ENCODE measurements at places on chromosomes 3 and 15.

- DNase-seq, result no peak
These were observed 79.5 kb downstream of the ZNF280D start for GRCh38 chr15:56653787-56654186.

- DNase-seq, result no peak
These were observed 568.2 kb downstream of the TUSC7 start for GRCh38 chr3:117277816-117278215.

- DNase-seq, result no peak
These were observed at the start of gene DALRD3 for GRCh38 chr3:49017971-49018706. DALRD3 (minus strand) TSS chr3:49018580; CDS start chr3:49018564, 16 bp downstream.

DNA sequence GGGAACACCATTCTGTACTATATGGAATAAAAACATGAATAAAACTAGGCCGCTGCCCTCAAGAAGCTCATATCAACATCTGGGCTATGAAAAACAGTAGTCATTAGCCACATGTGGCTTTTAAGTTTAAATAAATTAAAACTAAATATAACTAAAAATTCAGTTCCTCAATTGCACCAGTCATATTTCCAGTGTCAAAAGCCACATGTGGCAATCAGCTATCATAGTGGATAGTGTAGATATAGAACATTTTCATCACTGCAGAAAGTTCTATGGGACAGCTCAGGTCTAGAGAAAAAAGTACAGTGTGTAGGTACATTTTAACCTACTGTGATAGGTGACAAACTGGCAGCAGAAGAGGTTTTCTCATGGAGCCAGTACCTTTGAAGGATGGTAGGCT is 261.4 kb downstream of the FOXP1 start:
- DNase-seq, result no peak

GRCh38 chr3:4805662-4806061 is 173.6 kb upstream of the BHLHE40 start:
- no peak for DNase-seq

GRCh38 chr3:38582316-38582715 is 67.2 kb downstream of the SCN5A start:
- no peak for DNase-seq

GRCh38 chr3:161031134-161031533 is 74.0 kb downstream of the B3GALNT1 start:
- DNase-seq, result no peak

DNA sequence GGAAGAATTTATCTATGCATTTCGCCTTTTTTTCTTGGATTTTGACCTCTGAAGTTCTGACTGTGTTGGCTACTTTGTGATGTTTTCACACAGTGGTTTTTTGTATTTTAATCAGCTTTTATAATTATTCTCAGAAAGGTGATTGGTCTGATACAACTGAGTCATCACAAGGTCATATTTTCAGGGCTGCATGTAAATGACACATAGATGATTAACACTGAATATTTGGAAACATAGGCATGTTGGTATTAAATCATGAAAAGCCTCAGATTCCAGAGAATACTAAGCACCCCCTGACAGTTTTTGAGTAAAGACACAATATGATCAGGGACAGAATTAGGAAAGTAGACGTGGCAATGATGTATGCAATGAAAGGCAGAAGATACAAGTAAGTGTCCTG is 175.5 kb upstream of the SLCO3A1 start:
- DNase-seq, result no peak

GRCh38 chr3:13093687-13094086 is 20.5 kb upstream of the IQSEC1 start:
- DNase-seq, result no peak

DNA sequence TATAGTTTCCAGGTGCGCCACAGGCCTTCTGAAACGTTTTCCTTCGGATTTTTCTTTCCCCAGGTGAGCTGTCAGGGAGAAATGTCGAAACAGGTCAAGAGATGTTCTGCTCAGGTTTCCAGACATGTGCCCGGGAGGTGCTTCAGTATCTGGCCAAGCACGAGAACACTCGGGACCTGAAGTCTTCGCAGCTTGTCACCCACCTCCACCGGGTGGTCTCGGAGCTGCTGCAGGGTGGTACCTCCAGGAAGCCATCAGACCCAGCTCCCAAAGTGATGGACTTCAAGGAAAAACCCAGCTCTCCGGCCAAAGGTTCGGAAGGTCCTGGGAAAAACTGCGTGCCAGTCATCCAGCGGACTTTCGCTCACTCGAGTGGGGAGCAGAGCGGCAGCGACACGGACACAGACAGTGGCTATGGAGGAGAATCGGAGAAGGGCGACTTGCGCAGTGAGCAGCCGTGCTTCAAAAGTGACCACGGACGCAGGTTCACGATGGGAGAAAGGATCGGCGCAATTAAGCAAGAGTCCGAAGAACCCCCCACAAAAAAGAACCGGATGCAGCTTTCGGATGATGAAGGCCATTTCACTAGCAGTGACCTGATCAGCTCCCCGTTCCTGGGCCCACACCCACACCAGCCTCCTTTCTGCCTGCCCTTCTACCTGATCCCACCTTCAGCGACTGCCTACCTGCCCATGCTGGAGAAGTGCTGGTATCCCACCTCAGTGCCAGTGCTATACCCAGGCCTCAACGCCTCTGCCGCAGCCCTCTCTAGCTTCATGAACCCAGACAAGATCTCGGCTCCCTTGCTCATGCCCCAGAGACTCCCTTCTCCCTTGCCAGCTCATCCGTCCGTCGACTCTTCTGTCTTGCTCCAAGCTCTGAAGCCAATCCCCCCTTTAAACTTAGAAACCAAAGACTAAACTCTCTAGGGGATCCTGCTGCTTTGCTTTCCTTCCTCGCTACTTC is 3.8 kb downstream of the BHLHE40 start:
- no peak for DNase-seq

- DNase-seq, result no peak
These were observed 53.5 kb downstream of the CYP19A1 start for GRCh38 chr15:51284871-51285270.

DNA sequence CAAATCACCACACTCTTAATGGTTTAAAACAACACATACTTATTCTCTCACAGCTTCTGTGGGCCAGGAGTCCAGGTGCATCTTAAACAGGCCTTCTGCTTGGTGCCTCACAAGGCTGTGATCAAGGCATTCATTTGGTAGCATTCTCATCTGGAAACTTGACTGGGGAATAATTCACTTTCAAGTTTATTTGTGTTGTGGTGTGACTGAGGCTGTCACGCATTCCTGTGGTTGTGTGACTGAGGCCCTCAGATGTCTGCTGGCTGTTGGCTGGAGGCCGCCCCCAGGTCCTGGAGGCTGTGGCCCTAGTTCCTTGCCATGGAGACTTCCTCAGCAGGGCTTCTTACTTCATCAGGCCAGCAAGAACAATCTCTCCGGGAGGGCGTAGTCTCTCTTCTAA is 16.9 kb upstream of the FAM3D start:
- DNase-seq, result no peak

GRCh38 chr15:73677146-73677607 is 7.0 kb upstream of the CD276 start:
- no peak for DNase-seq

GRCh38 chr3:184662187-184662586 is 49.7 kb downstream of the MAGEF1 start:
- DNase-seq, result no peak

DNA sequence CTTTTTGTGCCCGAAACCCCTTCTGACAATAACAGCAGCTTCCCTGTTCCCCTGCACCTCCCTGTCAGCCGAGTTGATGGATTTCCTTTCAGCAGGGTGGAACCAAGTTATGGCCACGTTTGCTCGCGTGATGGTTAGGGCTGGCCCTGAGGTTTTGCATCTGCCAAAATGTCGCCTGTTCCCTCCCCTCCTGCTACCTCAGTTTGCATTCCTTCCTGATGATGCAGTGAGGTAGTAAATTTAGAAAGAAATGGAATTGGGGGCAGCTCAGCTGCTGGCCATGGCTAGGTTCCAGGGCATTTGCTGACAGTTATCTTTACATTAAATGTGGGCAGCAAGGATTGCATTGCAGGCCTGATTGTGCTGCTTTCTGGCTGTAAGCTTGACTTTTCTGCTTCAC is 13.2 kb downstream of the LIMD1 start:
- DNase-seq, result no peak

GRCh38 chr3:193621127-193621526 is 28.1 kb downstream of the OPA1 start:
- DNase-seq, result no peak

- DNase-seq, result no peak
These were observed 100.2 kb upstream of the PRR23E start for GRCh38 chr3:127092776-127093175.

- no peak for DNase-seq
These were observed 89.2 kb upstream of the MITF start for GRCh38 chr3:69650066-69650419.

- DNase-seq, result no peak
These were observed 80.4 kb upstream of the TCF12 start for GRCh38 chr15:56838085-56838484.

- no peak for DNase-seq
These were observed 145.3 kb upstream of the DPH6 start for GRCh38 chr15:35691173-35691761.

- DNase-seq, result no peak
These were observed 283.6 kb downstream of the UACA start for GRCh38 chr15:70479785-70480184.

GRCh38 chr3:105809208-105809888 is 59.5 kb downstream of the CBLB start:
- DNase-seq, result no peak

GRCh38 chr3:193963808-193964516 is 172.0 kb upstream of the HES1 start:
- DNase-seq, result no peak

GRCh38 chr3:183711516-183711915 is 13.9 kb downstream of the YEATS2 start:
- no peak for DNase-seq

DNA sequence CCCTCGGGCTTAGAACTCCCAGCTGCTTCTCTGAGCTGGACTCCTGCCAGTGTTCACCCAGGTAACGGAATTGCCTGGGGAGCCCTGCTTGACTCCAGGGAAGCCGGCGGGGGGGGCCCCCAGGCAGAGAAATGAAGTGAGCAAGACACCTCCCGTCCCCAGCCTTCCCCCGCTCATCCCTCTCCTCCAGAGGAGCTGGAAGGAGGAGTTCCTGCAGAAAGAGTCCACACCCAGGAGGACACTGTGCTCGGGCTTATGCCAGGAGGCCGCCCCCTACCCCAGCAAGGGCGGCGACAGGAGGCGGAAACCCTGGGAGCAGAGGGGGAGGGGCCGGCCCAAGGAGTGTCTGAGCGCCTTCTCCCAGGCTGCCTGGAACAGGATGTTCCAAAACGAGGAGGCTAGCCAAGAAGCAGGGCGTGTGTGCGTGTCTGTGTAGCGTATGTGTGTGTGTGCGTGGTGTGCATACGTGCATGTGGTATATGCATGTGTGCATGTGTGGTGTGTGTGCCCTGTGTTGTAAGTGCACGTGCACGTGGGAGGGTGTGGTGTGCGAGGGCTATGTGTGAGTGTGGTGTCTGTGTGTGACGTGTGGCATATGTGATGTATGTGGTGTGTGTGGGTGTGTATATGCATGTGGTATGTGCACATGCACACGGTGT is 511.3 kb downstream of the SHQ1 start:
- DNase-seq, result peak; percentile 32

GRCh38 chr15:60795471-60795870 is 316.5 kb upstream of the ICE2 start:
- DNase-seq, result no peak

- peak; percentile 26 for DNase-seq
These were observed 152.9 kb upstream of the LPP start for GRCh38 chr3:188001093-188001492.

DNA sequence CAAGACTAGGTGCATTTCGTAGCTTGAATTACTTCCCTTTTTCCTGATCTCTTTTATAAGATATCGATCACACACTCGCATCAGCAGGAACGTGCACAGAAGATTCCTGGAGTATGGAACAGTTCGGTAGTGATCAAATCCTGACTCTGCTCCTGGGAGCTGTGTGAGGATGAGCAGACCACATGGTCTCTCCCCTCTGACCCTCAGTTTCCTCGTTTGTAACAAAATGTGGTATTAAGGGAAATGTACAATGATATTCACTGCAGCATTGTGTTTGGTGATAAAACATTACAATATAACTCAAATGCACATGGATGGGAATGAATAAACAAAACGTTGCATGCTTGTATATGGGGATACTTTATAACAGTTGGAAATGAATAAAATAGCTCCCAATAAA is 26.7 kb downstream of the TMED3 start:
- DNase-seq, result no peak

GRCh38 chr3:59774634-59775033 is 724.8 kb upstream of the CFAP20DC start:
- DNase-seq, result no peak

DNA sequence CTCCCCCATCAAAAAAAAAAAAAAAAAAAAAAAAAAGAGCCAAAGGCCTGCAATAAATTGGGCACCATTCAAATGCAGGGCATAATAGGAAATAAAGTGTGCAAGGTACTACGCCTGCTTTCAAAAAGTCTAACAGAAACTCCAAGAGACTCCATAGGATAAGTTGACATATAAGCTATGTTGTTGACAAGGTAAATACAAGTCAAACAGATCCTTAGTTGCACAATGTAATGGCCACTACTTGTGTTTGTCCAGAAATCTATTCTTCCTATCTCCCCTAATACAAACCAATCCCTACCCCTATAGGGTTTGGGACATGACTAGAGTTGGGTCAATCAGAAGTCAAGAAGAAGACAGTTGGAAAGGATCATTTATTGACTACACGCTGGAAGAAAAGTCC is 16.0 kb downstream of the MAP4 start:
- DNase-seq, result no peak

DNA sequence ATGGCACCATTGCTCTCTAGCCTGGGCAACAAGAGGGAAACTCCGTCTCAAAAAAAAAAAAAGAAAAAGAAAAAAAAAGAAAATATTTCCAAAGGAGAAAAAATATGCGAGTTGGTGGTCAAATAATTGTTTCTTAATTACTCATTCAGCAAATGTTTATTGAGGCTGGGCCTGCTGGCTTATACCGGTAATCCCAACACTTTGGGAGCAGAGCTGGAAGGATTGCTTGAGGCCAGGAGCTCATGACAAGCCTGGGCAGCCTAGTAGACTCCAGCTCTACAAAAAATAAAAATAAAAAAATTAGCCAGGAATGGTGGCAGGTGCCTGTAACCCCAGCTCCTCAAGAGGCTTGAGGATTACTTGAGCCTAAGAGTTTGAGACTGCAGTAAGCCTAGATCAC is 4.1 kb downstream of the KNL1 start:
- DNase-seq, result no peak

GRCh38 chr3:175287361-175287963 is 428.3 kb downstream of the NAALADL2 start:
- DNase-seq, result no peak

- DNase-seq, result no peak
These were observed 261.6 kb upstream of the LMCD1 start for GRCh38 chr3:8239718-8240695.

DNA sequence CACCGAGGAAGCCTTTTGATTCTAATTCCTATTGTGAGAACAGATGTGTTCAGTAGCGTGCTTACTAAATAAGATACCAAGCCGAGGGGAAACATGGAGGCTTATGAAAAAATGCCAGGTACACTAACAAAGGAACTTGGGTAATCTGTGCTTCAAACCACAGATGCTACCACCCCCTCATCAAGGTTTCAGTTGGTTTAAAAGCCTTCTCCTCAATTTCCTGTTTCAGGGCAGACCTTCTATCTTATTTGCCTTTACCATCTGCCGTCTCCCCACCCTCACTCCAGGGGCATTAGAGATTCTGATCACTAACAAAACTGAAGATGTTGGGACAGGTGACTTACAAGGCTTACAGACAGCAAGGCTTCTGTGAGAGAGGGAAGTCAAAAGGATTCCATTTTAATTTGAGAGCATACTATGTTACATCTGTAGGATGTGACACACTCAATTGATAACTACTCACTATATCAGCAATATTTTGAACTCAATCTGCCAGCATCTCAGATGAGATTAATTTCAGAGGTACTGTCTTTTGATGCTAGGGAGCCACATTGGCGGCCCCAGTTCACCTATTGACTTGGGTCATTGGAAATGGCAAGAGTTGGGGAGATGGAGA is 60.6 kb upstream of the PLCL2 start:
- no peak for DNase-seq

Measured in brain pericyte (primary cell).